NCI-H187 (cell line): ENCODE measurements at places on chromosomes 16 and 17.

- DNase-seq, result no peak
Measured at GRCh38 chr17:73623818-73624217, 20.4 kb downstream of the SDK2 start.

DNA sequence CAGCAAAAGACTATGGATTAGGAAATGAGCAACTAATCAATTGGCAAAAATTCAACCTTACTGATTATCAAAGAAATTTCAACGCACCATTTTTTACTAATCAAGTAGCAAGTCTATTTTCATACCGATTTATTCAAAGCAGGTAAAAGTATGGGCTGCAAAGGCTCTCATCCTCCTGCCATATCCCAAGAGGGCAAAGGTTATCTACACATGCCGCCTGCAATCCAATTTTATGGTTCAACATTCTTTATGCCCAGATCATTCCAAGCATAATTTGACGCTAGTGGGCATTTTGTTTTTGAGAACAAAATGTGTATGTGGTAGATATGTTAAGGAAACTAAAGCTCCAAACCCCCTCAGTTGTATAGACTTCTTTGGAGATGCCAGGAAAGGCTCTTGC lies 270.6 kb downstream of the MAF start:
- no peak for DNase-seq

- DNase-seq, result no peak
Measured at GRCh38 chr17:57113011-57113410, 28.0 kb downstream of the AKAP1 start.

DNA sequence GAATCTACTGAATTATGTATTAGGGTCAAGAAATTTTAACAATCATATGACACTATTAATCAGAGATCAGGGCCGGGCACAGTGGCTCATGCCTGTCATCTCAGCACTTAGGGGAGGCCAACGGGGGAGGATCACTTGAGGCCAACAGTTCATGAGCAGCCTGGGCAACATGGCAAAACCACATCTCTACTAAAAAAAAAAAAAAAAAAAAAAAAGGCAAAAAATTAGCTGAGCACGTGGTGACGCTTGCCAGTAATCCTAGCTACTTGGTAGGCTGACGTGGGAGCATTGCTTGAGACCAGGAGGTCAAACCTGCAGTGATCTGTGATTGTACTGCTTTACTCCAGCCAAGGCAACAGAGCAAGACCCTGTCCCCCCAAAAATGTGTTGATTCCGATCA lies 52.5 kb upstream of the CLEC3A start:
- DNase-seq, result no peak

DNA sequence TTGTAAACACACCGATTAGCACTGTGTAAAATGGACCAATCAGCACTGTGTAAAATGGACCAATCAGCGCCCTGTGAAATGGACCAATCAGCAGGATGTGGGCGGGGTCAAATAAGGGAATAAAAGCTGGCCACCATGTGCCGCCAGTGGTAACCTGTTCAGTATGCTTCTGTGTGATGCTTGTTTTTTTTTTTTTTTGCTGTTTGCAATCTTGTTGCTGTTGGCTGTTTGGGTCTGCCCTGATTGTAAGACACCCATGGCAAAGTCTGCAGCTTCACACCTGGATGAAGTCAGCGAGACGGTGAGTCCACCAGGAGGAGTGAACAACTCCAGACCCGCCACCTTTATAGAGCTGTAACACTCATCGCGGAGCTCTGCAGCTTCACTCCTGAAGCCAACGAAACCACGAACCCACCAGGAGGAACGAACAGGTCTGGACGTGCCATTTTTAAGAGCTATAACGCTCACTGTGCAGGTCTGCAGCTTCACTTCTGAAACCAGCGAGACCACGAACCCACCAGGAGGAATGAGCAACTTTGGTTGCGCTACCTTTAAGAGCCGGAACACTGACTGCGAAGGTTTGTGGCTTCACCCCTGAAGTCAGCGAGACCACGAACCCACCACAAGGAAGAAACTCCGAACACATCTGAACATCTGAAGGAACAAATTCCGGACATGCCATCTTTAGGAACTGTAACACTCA lies 85.0 kb upstream of the MED9 start:
- DNase-seq, result no peak

- DNase-seq, result no peak
Measured at GRCh38 chr16:1982013-1982433, 754 bp upstream of the NOXO1 start.

- DNase-seq, result no peak
Measured at GRCh38 chr16:16994831-16995230, 475.9 kb downstream of the XYLT1 start.

- no peak for DNase-seq
Measured at GRCh38 chr16:87966685-87967185, 15.5 kb downstream of the BANP start.

DNA sequence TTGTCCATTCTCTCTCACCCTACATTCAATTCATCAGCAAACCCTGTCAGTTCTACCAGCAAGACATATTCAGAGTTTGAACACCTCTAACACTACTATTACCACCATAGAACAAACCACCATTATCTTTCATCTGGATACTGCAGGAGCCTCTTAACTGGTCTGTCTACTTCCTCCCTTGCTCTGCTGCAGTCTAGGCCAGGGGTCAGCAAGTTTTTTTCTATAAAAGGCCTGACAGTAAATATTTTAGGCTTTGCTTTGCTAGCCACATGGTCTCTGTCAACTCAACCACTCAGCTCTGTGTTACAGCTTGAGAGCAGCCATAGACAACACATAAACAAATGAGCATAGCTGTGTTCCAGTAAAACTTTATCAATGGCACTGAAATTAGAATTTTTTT lies 13.8 kb downstream of the KCTD19 start:
- no peak for DNase-seq

GRCh38 chr17:21149621-21150020 lies 22.9 kb downstream of the DHRS7B start:
- no peak for DNase-seq

DNA sequence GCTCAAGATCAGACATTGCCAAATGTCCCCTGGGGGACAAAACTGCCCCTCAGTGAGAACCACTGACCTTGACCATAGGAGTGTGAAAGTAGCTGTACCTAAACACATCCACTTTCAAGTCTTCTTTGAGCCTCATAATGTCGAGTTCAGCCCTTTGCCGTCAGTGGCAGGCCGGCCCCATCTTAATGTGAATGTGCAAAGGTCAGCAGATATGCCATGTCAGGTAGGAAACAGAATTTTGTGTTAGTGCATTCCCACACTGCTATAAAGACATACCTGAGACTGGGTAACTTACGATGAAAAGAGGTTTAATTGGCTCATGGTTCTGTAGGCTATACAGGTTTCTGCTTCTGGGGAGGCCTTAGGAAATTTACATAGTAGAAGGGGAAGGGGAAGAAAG lies 95.1 kb upstream of the PIRT start:
- DNase-seq, result no peak

GRCh38 chr16:24146518-24146917 lies 109.6 kb upstream of the CACNG3 start:
- DNase-seq, result no peak

DNA sequence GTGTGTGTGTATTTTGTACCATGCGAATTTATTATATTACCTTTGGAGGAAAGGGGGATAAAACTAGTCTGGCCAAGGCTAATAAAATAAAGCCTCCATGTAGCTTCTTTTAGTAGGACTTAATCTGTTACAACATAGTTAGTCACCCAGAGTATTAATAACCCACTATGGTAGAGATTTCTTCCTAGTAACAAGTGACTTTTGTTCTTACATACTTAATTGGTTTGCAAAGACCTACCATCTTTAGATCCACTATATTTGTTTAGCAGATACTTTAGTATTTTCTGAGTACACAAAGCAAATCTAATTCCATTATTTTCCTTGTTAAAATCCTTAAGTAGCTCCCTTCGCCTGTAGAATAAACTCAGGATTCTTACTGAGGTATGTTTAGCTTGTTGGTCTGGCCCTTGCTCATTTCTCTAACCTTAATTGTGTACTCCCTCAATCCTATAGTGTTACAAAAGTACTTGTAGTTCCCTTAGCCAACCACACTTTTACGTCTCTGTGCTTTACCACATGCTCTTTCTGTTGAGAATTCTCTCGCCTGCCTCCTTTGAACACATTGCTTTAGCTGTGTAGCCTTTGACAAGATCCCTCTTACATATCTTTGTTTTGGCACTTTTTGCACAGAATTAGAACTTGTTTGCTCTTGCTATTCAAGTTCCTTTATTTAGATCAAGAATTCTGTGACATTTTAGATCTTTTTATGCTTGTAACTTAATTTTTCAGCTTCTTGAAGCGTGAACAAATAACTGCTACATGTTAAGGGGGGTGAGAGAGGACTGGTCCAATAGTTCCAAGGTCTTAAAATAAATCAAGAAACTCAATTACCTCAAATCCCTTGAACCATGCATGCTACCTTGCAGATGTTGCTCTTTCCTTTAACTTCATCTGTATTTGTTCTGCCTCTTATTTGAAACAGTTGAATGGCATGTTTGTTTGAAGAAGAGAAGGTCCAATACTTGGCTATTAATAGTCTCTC lies 23.8 kb downstream of the CLTC start:
- no peak for DNase-seq

GRCh38 chr16:20911361-20911760 lies 10.8 kb downstream of the LYRM1 start:
- DNase-seq, result no peak

DNA sequence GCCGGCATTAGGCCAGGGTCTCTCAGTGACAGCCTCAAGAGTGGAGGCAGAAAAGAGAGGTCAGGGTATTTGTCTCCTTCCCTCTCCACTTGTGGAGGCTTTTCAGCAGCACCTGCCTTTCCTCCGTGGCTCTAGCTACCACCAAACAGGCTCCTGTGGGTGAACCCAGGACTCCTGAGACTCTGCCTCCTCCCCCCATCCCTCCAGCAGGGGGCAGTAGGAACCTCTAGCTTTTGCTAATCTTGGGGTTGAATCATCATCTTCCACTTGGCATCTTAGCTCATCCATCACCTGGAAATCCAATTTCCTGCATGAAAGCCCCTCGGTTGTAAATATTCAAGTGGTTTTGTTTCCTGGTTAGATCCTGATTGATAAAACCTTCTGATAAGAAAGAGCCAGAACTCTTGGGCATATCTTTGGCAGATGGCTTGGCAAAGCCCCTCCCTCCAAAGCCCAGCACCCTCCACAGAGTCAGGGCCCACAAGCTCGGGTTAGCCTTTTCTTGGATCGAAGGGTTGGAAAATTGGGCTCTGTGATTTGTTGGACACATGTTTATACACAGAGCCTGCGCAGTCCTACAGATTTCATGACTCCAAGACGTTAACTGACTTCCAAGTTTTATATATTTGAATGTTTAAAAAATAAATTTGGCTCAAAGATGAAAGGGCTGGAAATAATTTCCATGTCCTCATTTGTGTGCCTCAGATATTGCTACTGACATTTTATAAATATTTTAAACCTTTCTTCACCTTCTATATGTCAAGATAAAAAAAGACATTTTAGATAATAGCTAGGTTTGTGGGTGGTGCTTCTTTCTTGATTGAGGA lies 322.1 kb downstream of the MAP2K4 start:
- no peak for DNase-seq

DNA sequence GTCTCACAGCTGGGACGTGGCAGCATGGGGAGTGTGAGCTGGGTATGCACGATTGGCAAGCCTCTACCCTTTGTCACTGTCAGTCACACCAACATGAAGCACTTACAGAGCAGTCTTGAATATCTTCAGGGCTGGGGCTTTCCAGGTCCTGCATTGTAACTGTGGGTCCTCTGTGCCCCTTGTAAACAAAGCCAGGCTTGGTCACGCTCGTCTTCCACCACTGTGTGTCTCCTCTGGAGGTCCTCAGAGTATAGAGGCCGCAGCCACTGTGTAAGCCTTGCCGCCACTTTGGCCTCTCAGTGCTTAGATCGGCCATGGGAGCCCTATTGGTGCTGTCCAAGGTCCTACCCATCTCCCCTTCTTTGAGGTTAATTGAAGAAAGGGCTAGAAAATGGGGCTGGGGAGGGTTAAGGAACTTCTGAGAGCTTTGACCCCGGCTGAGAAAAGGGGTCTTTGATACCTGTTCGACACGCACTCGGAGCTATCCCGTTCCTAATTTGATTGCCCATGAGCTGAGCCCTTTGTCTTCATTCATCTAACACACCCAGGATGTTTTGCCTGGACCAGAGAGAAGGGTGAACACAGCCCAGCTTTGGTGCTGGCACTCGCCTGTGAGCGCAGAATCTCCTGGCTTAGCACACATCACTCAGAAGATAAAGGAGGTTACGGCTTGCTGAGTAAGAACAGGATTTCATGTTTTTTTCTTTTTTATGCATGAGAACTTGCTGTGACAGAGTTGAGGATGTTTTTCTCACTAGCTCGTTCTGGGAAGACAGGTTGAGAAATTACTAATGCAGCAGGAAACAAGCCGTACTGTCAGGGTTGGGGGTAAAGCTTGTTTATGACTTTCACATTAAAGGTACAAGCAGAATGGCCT lies 267.9 kb downstream of the CPPED1 start:
- no peak for DNase-seq

DNA sequence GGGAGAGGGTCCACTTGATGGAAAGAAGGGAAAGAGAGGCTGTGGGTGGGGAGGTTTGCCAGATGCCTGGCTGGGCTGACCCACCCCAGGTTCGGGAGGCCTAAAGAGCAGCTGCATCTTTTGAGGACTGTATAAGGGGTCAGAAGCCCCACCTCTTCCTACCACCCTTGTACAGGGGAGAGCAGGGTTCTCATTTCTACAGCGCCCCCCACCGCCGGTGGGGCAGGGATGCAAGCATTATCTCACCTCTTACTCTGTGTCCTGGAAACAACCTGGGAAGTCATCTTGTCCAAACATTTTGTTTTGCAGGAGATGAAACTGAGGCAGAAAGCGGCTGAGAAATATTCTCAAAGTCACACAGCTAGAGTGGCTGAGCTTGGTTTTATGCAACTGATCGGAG lies 22.5 kb upstream of the CCDC182 start:
- DNase-seq, result no peak

DNA sequence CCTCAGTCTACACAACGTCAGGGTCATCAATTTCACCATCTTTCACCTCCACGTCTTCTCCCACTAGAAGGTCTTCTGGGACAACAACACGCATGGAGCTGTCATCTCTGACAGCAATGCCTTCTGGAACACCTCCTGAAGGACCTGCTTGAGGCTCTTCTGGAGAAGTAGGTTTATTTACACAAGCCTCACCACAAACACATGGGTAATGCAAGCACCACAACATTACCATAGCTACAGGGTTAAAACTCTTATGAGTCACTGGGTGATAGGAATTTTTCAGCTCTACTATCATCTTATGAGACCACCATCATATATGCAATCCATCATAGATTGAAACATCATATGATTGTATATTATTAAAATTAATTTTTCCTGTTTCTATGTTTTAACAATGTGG lies 215.4 kb downstream of the CHD9NB start:
- DNase-seq, result no peak

GRCh38 chr17:79835953-79836509 lies 3.2 kb downstream of the CBX4 start:
- peak; percentile 81 for DNase-seq

- peak; percentile 72 for DNase-seq
Measured at GRCh38 chr17:77887464-77888241, 70.8 kb upstream of the TNRC6C start.

- DNase-seq, result no peak
Measured at GRCh38 chr17:11122908-11123307, 118.1 kb upstream of the SHISA6 start.

DNA sequence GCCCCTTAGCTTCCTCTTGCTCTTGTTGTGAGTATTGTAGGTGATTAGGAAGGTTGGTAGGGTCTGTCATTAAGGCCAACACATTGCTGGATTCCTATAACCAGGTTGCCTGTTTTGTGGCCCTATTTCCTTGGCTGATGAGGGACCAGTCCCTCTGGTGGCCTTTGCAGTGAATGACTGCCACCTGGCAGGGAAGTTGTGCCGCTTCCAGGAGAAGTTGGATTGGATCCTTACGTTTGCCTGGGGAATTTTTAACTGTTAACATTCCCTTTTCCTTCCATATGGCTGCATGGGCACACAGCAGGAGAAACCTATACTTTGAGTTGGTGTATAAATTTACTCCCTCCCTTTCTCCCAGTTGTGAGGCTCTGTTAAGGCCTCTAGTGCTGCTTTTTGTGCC lies 32.4 kb downstream of the LCMT1 start:
- DNase-seq, result no peak
